GM12878 (cell line): ENCODE measurements at places on chromosomes 2 and 18.

GRCh38 chr2:149611100-149611820, 23.7 kb upstream of the MMADHC start:
- H3K27me3 ChIP-seq, result no peaks in the 10 kb centered on the region
- H3K27ac ChIP-seq, result no peak overlapping the region
- no peaks in the 10 kb centered on the region for H3K4me1 ChIP-seq
- H3K4me3 ChIP-seq, result no peak overlapping the region

- no peak for DNase-seq
- no peaks in the 10 kb centered on the region for H3K36me3 ChIP-seq
- peak overlapping the region; percentile 94 for H3K27ac ChIP-seq
- no peaks in the 10 kb centered on the region for H3K4me1 ChIP-seq
- peak overlapping the region; percentile 99 for H3K4me3 ChIP-seq
- no peaks in the 10 kb centered on the region for H3K27me3 ChIP-seq
These were observed 733 bp downstream of the ZC3H6 start for GRCh38 chr2:112275887-112276773.

DNA sequence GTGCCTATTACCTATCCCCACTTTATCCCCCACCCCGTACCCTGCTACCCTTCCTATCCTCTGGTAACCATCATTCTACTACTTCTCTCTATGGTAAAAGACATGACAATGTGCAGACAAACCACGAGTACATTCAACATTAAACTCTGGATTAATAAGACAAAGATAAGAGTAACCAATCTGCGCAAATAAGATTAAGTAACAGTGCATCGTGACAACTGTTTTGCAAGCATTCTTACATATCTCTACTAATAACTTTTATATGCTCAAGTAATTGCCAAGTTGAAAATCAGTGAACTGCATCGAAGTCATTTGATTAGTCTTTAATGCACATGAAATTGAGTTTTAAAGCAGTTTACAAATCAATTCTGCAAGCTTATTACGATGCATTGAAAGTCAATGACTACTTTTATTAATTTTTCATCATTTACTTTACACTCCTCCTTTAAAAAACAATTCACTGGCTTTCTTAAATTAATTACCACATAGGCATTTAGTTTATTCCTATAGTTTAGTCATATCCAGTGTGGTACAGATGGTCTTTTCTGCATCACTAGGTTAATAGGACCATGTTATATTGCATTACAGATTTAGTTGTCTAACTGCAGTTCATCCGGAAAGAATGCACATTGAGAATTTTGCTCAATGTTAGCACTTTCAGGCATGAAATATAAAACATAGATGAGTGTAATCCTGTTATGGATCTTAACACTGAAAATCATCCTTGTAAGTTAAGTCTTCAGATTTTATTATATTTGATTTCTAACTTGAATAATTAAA, 178.1 kb downstream of the GCA start:
- H3K27ac ChIP-seq, result no peak overlapping the region
- H3K36me3 ChIP-seq, result no peaks in the 10 kb centered on the region
- H3K4me3 ChIP-seq, result no peak overlapping the region
- no peaks in the 10 kb centered on the region for H3K27me3 ChIP-seq
- no peaks in the 10 kb centered on the region for H3K4me1 ChIP-seq
- no peak for DNase-seq

DNA sequence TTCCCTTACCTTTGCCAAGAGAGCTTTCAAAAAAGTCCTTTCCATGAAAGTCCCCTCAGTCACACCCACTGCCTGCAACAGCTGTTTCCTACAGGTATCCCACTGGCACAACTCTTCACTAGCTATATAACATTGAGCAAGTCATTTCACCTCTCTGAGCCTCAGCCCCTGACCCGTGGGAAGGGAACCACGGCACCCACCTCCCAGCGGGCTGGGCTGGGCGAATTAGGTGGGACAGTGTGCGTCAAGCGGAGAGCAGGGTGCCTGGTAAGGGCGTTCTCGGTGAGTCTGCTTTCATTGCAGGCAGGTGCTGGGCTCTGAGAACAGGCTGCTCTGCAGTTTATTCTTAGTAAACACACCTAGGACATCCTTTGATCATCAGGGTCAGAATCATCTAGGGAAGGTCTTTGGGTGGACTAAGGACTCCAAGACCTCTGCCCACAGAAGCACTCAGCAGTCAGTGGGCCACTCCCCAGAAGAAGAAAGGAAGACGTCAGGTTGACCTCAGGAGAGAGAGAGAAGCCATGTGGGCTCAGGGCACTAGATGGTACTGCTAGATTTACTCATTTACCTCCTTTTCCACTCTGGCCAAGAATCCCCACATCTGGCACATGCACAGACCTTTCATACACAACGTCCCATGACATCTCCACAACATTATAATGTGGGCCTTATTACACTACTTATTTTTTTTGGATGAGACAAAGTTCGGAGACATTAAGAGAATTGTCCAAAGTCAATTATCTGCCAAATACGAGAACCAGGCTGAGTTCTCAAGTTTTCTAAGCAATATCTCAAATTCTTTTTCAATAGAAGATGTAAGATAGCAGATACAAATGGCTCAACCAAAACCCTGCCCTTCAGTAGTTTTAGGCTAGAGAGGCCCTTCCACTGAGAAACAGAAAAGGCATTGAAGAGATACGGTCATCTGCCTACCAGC, 79.9 kb downstream of the GALNT14 start:
- H3K4me1 ChIP-seq, result no peaks in the 10 kb centered on the region
- H3K4me3 ChIP-seq, result no peak overlapping the region
- no peaks in the 10 kb centered on the region for H3K36me3 ChIP-seq
- H3K27ac ChIP-seq, result no peak overlapping the region
- H3K27me3 ChIP-seq, result no peaks in the 10 kb centered on the region

GRCh38 chr2:23037596-23037995, 347.4 kb upstream of the KLHL29 start:
- no peak overlapping the region for H3K4me3 ChIP-seq
- H3K27me3 ChIP-seq, result no peaks in the 10 kb centered on the region
- DNase-seq, result no peak
- no peaks in the 10 kb centered on the region for H3K36me3 ChIP-seq
- H3K27ac ChIP-seq, result no peak overlapping the region

- no peaks in the 10 kb centered on the region for H3K27me3 ChIP-seq
- no peak overlapping the region for H3K27ac ChIP-seq
- no peak for DNase-seq
- no peak overlapping the region for H3K4me3 ChIP-seq
These were observed 17.0 kb downstream of the GPR35 start for GRCh38 chr2:240642061-240642805.

DNA sequence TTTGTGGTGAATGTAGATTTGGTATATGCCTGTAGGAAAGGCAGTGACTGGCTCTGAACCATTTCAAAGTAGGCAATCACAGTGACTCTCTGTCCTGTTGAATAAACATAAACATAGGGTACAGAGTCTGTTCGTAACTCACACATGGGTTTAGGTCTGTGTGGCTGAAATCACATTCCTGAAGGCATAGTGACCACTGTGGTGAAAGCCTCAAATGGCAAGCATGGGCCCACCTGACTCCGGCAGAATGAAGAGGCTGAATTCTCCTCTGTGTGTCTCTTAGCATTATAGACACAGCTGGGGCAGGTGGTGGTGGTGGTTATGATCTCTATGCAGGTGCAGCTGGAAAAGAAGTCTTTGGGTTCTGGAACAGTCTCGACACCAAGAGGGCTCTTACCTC, 61.2 kb downstream of the ITGA6 start:
- no peak overlapping the region for H3K4me3 ChIP-seq
- H3K4me1 ChIP-seq, result no peaks in the 10 kb centered on the region
- no peak for DNase-seq
- H3K27me3 ChIP-seq, result no peaks in the 10 kb centered on the region

GRCh38 chr2:178804791-178805190, 2.4 kb downstream of the TTN start:
- H3K27me3 ChIP-seq, result no peaks in the 10 kb centered on the region
- no peak overlapping the region for H3K27ac ChIP-seq
- no peak for DNase-seq
- H3K4me1 ChIP-seq, result no peaks in the 10 kb centered on the region

GRCh38 chr18:45232061-45232460, 383.2 kb upstream of the SLC14A2 start:
- no peaks in the 10 kb centered on the region; the same call in 1 of the 2 replicates for H3K27me3 ChIP-seq
- no peak overlapping the region for H3K27ac ChIP-seq
- H3K4me1 ChIP-seq, result no peaks in the 10 kb centered on the region
- DNase-seq, result no peak

- H3K4me1 ChIP-seq, result no peaks in the 10 kb centered on the region
- H3K27me3 ChIP-seq, result no peaks in the 10 kb centered on the region
- H3K36me3 ChIP-seq, result no peaks in the 10 kb centered on the region
- no peak overlapping the region for H3K4me3 ChIP-seq
These were observed 556.9 kb upstream of the SETBP1 start for GRCh38 chr18:44123743-44124142.

DNA sequence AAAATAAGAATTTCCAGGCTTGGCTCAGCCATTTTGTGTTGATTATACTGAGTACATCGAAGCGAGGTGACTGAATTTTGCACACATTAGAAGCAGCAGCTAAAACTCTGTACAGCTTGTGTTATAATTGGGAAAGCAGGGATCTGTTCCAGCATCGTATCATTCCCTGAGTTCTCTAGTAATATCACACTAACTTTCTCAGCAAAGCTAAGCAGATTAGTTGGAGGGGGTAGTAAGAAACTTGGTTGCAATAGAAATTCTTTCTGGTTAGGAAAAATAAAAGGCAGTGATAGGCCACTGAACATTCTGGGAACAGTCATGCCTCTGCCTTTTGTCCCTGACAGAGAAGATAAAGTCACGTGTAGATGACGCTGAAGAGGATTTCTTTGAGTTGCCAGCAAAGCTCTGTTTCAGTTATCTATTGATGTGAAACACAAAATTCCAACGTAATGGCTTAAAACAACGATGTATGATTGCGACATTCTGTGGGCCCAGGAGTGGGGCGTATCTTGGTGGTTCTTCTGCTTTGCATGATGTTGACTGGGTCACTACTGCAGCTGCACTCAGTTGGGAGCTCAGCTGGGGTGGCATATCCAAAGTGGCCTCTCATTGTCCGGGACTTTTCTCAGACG, 202.1 kb upstream of the MEX3C start:
- no peaks in the 10 kb centered on the region for H3K36me3 ChIP-seq
- H3K4me3 ChIP-seq, result no peak overlapping the region
- no peak for DNase-seq
- H3K4me1 ChIP-seq, result no peaks in the 10 kb centered on the region

GRCh38 chr2:97005353-97005752, 19.0 kb upstream of the FAM178B start:
- no peak for DNase-seq
- no peaks in the 10 kb centered on the region for H3K27me3 ChIP-seq
- H3K4me3 ChIP-seq, result no peak overlapping the region
- H3K4me1 ChIP-seq, result no peaks in the 10 kb centered on the region
- no peaks in the 10 kb centered on the region for H3K36me3 ChIP-seq

DNA sequence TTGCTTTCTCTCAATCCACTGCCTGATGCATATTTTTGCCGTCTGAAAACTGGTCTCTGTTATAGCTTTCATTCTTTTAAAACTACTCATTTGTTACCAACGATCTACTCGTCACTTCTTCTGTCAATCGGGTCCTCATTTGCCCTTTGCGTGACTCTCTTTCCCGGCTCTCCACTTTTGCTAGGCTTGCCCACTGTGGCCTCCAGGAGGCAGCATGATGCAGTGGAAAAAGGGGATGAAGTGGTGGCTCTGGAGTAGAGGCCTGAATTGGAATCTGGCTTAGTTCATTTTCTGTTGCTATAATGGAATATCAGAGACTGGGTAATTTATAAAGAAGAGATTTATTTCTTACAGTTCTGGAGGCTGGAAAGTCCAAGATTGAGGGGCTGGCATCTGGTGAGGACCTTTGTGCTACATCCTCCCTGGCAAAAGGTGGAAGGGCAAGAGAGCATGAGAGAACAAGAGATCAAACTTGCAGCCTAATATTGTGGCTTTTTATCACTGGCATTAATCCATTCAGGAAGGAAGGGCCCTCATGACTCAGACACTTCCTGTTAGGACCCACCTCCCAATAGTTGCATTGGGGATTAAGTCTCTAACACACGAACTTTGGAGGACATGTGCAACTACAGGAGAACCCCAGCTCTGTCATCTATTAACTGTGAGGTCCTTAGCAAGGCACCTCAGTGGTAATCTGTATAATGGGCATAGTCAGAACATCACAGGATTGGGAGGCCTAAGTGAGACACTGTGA, 15.4 kb downstream of the GDF7 start:
- H3K27me3 ChIP-seq, result no peaks in the 10 kb centered on the region
- no peak for DNase-seq
- no peaks in the 10 kb centered on the region; the same call in 1 of the 2 replicates for H3K36me3 ChIP-seq
- H3K27ac ChIP-seq, result no peak overlapping the region

- no peaks in the 10 kb centered on the region; the same call in 1 of the 2 replicates for H3K27me3 ChIP-seq
- no peak overlapping the region for H3K4me3 ChIP-seq
- no peaks in the 10 kb centered on the region for H3K4me1 ChIP-seq
These were observed 12.7 kb upstream of the FHOD3 start for GRCh38 chr18:36284671-36285295.

- peaks cover 1% of the 10 kb centered on the region; the same call in 1 of the 2 replicates for H3K36me3 ChIP-seq
- no peak for DNase-seq
- H3K27me3 ChIP-seq, result no peaks in the 10 kb centered on the region
- H3K4me1 ChIP-seq, result 0 out of 2 replicates have a peak, but pooled peaks cover 6% of the 10 kb centered on the region
These were observed 4.9 kb upstream of the IMP4 start for GRCh38 chr2:130337735-130338325.

GRCh38 chr18:66603941-66604627, at the start of gene CDH19:
TSS of gene CDH19 (minus strand) at chr18:66604090. CDS start at chr18:66572204, 31,886 bp downstream.
- no peaks in the 10 kb centered on the region for H3K36me3 ChIP-seq
- H3K27me3 ChIP-seq, result no peaks in the 10 kb centered on the region
- H3K27ac ChIP-seq, result no peak within 1 kb of the TSS

DNA sequence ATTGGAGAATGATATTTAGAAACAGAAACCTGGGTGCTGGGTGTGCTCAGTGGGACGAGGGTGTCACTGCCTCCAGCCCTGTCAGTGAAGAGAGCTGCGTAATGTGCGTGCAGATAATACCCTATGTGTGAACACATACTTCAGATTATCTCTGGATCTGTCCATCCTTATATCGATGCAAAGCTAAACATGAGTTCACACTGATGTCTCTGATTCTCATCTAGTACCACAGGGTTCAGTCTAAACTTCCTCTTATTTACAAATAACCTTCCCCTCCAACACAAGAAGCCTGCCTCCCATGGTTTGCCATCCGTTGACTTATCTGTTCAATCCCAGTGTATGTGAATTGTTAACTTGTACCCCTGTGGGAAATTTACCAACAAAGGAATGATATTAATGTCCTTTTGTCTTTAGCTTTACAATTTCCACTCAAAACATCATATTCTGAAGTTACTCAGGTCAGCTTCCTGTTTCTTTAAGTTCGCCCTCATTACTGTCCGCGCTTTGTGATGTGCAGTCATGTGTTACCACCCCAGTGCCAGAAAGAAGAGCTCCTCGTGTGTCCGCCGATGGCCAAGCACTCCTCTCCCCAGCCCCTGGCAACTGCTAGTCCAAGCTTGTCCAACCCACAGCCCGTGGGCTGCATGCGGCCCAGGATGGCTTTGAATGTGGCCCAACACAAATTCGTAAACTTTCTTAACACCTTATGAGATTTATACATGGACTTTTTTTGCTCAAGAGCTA, 108.2 kb downstream of the RTP5 start:
- no peaks in the 10 kb centered on the region for H3K27me3 ChIP-seq
- no peak overlapping the region for H3K27ac ChIP-seq
- no peaks in the 10 kb centered on the region for H3K36me3 ChIP-seq
- no peaks in the 10 kb centered on the region for H3K4me1 ChIP-seq

- H3K36me3 ChIP-seq, result no peaks in the 10 kb centered on the region
- no peak overlapping the region for H3K4me3 ChIP-seq
- no peak overlapping the region for H3K27ac ChIP-seq
- no peak for DNase-seq
- no peaks in the 10 kb centered on the region for H3K4me1 ChIP-seq
These were observed 272.9 kb downstream of the IRS1 start for GRCh38 chr2:226526716-226527115.
